ENCODE measurements at places on chromosomes 6 and 20. TPM values are rescaled to one million over a fixed set of nuclear protein-coding genes. Genes with fewer than 3 reads are reported as not detected.
A peak's percentile ranks its signal among the peaks of the same experiment; 100 is the strongest.

- H3K4me3 ChIP-seq, result no peak overlapping the region
- H3K36me3 ChIP-seq, result no peaks in the 10 kb centered on the region
- no peak for DNase-seq
- no peak overlapping the region for H3K27ac ChIP-seq
- peaks cover 13% of the 10 kb centered on the region for H3K27me3 ChIP-seq
Measured at GRCh38 chr6:29558439-29559079, 973 bp downstream of the UBD start.

- H3K36me3 ChIP-seq, result no peaks in the 10 kb centered on the region
- no peak overlapping the region for H3K27ac ChIP-seq
- H3K27me3 ChIP-seq, result peaks cover 9% of the 10 kb centered on the region
- peak overlapping the region; percentile 79 for H3K4me3 ChIP-seq
Measured at GRCh38 chr6:136550045-136550329, 235 bp downstream of the MAP7 start.

- no peak overlapping the region for H3K4me3 ChIP-seq
- no peaks in the 10 kb centered on the region for H3K4me1 ChIP-seq
- H3K27ac ChIP-seq, result no peak overlapping the region
- H3K36me3 ChIP-seq, result no peaks in the 10 kb centered on the region
Measured at GRCh38 chr6:64330694-64331307, 695.2 kb downstream of the PHF3 start.

Gene CALHM4
- 0.34 TPM for total RNA-seq

GRCh38 chr20:10971096-10971495, 297.3 kb upstream of the JAG1 start:
- H3K4me1 ChIP-seq, result no peaks in the 10 kb centered on the region
- no peak overlapping the region for H3K4me3 ChIP-seq
- DNase-seq, result no peak
- no peaks in the 10 kb centered on the region for H3K27me3 ChIP-seq

Gene MBOAT1
- 0.89 TPM for total RNA-seq

Gene ZBTB46
- total RNA-seq, result 4.8 TPM

Gene TENT5A
- total RNA-seq, result 2.1 TPM

GRCh38 chr6:9896806-9897205, 518.1 kb downstream of the TFAP2A start:
- H3K27me3 ChIP-seq, result no peaks in the 10 kb centered on the region
- H3K27ac ChIP-seq, result no peak overlapping the region
- DNase-seq, result no peak
- no peak overlapping the region for H3K4me3 ChIP-seq

DNA sequence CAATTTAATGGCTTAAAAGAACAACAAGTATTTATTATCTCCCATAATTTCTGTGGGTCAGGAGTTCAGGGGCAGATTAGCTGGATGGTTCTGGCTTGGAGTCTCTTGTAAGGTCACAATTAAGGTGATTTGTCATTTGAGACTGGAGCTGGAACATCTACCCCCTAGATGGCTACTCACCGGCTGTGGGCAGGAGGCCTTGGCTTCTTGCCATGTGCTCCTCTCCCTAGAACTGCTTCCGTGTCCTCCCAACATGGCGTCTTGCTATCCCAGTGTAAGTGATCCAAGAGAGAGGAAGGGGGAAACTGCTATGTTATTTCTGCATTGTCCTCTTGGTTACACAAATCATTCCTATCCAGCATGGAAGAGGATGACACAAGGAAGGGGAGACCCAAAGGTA, 210.2 kb upstream of the ECI2 start:
- no peak for DNase-seq

- no peaks in the 10 kb centered on the region for H3K27me3 ChIP-seq
- H3K4me3 ChIP-seq, result no peak overlapping the region
- no peak overlapping the region for H3K27ac ChIP-seq
Measured at GRCh38 chr20:8938532-8938931, 130.4 kb upstream of the PLCB4 start.

Gene ELOVL2
- 0.77 TPM for total RNA-seq

DNA sequence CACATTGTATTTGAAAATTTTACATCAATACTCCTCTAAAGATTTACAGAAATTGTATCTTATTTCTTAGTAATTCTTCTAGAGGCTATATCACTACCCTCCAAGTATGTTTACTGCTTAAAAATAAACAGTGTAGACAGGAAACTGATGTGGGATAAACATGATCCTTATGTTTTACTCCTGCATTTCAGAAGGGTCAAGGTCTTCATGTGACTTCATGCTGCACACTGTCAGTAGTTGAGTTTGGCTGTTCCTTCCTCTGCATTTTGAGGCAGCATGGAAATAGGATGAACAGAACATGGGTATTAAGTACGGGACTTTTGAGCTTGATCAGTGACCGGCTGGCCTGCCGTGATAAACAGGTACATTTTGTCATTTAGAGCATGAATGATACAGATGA, 179.2 kb upstream of the FERMT1 start:
- H3K27ac ChIP-seq, result no peak overlapping the region
- no peak overlapping the region for H3K4me3 ChIP-seq
- H3K36me3 ChIP-seq, result no peaks in the 10 kb centered on the region

DNA sequence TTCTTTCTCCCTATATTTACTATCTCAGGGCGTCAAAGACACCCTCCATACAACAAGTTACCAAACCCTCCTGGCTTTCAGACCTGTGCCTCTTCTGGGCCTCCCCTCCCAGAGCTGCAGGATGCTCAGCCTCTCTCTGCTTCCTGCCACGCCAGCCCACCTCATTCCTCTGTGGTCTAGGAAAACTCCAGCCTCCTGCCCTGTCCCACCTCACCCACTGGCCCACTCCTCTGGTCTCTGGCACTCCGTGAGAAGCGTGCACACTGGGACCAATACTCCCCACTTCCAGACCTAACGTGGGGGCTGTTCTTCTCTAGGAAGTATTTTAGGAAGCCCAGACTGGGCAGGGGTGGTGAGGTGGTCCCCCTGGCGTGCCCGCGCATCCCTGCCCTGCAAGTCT, 9.7 kb downstream of the AGPAT4 start:
- H3K36me3 ChIP-seq, result no peaks in the 10 kb centered on the region
- no peak overlapping the region for H3K4me3 ChIP-seq
- no peak overlapping the region for H3K27ac ChIP-seq
- no peaks in the 10 kb centered on the region for H3K4me1 ChIP-seq
- no peaks in the 10 kb centered on the region for H3K27me3 ChIP-seq

- no peaks in the 10 kb centered on the region for H3K36me3 ChIP-seq
- H3K27ac ChIP-seq, result no peak overlapping the region
- H3K4me1 ChIP-seq, result no peaks in the 10 kb centered on the region
- H3K27me3 ChIP-seq, result no peaks in the 10 kb centered on the region
Measured at GRCh38 chr6:145070791-145071190, 664.5 kb downstream of the EPM2A start.

GRCh38 chr6:305371-306206, 13.3 kb downstream of the DUSP22 start:
- DNase-seq, result no peak
- peaks cover 17% of the 10 kb centered on the region for H3K4me1 ChIP-seq
- H3K4me3 ChIP-seq, result no peak overlapping the region
- H3K27ac ChIP-seq, result no peak overlapping the region
- H3K27me3 ChIP-seq, result no peaks in the 10 kb centered on the region

Gene ZBTB24
- 5.5 TPM for total RNA-seq

DNA sequence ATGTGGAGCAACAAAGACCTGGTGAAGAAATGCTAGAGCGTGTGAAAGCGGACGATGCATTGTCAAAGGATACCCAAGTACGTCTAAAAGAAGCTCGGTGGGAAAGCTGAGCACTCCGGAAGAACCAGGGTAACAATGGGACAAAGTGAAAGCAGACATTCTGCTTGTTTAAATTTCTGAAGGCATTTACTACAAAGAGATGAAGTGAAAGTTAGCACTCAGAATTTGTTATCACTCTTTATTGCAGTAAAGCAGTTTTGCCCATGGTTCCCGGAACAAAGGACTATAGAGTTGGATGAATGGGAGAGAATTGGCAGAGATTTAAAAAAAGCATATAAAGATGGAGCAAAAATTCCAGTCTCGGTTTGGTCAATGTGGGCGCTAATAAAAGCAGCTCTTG, 12.8 kb upstream of the IRAK1BP1 start:
- no peak for DNase-seq
- no peaks in the 10 kb centered on the region for H3K4me1 ChIP-seq
- no peaks in the 10 kb centered on the region for H3K36me3 ChIP-seq
- no peaks in the 10 kb centered on the region for H3K27me3 ChIP-seq
- H3K4me3 ChIP-seq, result no peak overlapping the region
- H3K27ac ChIP-seq, result no peak overlapping the region
